ENCODE measurements at places on chromosomes 2 and 18. TPM values are rescaled to one million over a fixed set of nuclear protein-coding genes. Genes with fewer than 3 reads are reported as not detected.

- no peak overlapping the region for H3K27ac ChIP-seq
- DNase-seq = no peak
- peaks cover 53% of the 10 kb centered on the region for H3K36me3 ChIP-seq
- peaks cover 14% of the 10 kb centered on the region for H3K4me1 ChIP-seq
- H3K4me3 ChIP-seq = no peak overlapping the region
Observed at GRCh38 chr2:190303647-190304046, 16.0 kb downstream of the HIBCH start.

DNA sequence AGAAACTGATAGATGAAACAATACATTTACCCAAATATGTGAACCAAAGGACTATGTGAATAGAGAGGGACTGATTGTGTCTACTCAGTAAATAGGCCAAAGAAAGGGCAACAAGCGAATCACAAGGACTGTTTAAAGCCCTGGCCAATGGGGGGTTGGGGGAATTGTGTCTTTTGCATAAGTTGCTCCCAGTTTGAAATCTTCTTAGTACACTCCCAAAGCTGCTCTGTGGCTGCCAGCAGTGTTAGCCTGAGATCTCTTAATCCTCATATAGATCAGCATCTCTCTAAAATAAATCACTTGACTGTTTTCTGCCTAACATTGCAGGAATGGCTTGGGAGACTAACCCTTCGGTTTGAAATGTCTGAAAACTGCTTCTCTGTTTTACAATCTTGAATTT, 236.4 kb downstream of the PLCL1 start:
- H3K27me3 ChIP-seq = no peaks in the 10 kb centered on the region
- peaks cover 9% of the 10 kb centered on the region for H3K4me1 ChIP-seq
- H3K27ac ChIP-seq = no peak overlapping the region
- H3K4me3 ChIP-seq = no peak overlapping the region
- no peak for DNase-seq
- no peaks in the 10 kb centered on the region for H3K36me3 ChIP-seq

- no peak overlapping the region for H3K4me3 ChIP-seq
- H3K36me3 ChIP-seq = no peaks in the 10 kb centered on the region
- DNase-seq = no peak
Observed at GRCh38 chr2:38065502-38066135, 10.3 kb downstream of the CYP1B1 start.

DNA sequence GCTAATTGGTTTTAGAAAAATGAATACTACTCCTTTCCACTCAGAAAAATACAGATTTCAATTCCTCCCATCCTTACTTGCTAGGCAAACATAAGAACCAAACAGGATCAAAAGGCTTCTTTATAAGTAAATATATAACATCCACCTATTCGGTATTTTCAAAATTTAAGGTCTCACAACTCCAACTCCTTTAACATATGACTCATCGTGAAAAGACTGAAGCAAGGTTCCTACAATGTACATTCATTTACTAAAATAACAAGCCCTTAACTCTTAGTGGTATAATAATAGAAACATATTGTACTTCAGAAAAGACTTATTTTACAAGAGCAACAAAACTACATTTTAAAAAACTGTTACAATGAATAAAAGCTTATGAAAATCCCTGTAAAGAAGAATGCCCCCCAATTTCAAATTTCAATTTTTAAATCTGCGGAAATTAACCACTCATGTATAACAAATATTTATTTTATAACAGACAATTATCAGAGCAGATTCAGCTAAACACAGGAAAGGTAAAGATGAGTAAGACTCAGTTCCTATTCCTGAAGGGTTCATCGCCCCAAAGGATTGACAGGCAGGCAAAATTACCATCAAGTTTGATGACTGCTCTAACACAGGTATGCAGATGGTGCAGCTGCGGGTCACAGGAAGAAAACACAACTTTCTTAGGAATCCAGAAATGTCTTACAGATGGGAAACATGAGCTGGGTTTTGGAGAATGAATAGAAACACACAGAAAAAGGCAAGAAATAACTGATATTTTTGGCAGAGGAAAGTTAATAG, 96.4 kb downstream of the COBLL1 start:
- H3K36me3 ChIP-seq = no peaks in the 10 kb centered on the region
- DNase-seq = no peak
- H3K27me3 ChIP-seq = no peaks in the 10 kb centered on the region
- H3K27ac ChIP-seq = no peak overlapping the region
- no peak overlapping the region for H3K4me3 ChIP-seq
- H3K4me1 ChIP-seq = peaks cover 3% of the 10 kb centered on the region

- no peak overlapping the region for H3K27ac ChIP-seq
- no peaks in the 10 kb centered on the region for H3K27me3 ChIP-seq
- no peak for DNase-seq
- H3K36me3 ChIP-seq = no peaks in the 10 kb centered on the region
- H3K4me1 ChIP-seq = no peaks in the 10 kb centered on the region
- H3K4me3 ChIP-seq = no peak overlapping the region
Observed at GRCh38 chr18:79645291-79645983, 34.2 kb upstream of the CTDP1 start.

The SNRNP27 gene
- total RNA-seq = 45.9 TPM

The EIPR1 gene
- total RNA-seq = 25.0 TPM

DNA sequence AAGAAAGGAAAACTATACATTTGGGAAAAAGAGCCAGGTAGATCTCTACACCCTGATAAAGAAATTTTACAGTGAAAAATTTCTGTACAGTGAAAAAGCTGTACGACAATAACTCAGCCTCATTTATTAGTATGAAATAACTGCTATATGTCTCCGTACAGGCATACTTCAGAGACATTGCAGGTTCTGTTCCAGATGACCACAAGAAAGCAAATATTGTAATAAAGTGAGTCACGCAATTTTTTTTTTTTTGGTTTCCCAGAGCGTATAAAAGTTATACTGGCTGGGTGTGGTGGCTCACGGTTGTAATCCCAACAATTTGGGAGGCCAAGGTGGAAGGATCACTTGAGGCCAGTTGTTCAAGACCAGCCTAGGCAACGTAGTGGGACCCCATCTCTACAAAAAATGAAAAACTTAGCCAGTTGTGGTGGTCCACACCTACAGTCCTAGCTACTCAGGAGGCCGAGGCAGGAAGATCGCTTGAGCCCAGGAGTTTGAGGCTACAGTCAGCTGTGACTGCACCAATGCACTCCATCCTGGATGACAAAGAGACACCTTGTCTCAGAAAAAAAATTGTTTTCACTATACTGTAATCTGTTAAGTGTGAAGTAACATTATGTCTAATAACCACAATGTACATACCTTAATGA, 28.2 kb upstream of the AMMECR1L start:
- no peak overlapping the region for H3K27ac ChIP-seq
- no peak overlapping the region for H3K4me3 ChIP-seq
- H3K4me1 ChIP-seq = no peaks in the 10 kb centered on the region
- no peaks in the 10 kb centered on the region for H3K36me3 ChIP-seq
- DNase-seq = no peak

DNA sequence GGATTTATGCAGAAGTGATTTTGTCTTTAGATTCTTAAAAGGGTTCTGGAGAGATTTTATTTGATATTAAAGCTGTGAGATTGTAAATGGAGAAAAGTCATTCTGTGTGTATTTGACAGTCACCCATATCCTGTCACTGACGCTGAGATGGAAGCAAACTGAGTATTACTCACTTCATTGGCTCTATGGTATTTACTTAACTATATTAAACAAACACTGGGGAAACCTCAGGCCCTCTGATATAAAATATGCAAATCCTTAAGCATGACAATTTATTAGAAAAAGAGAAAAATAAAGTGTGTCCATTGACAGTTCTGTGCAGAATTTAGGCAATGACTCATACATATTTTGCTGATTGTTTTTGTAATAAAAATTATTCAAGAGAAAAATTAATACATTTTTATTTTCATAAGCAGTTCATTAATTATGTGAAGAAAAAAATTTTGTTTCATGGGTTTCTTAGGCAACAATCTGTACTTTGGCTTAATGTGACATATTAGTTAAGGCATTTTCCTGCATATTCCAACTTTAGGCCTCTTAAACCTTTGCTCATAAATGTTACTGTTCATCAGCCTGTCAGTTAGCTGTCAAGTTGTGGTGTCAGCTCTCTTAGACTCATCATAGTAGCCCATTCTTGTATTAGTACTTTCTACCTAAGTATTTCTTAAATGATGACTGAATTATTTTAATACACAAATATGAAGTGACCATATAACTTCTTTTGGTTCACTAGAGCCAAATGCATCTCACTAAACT, 99.9 kb downstream of the PARD3B start:
- H3K27ac ChIP-seq = no peak overlapping the region
- no peak for DNase-seq
- no peaks in the 10 kb centered on the region for H3K36me3 ChIP-seq
- H3K4me1 ChIP-seq = no peaks in the 10 kb centered on the region
- no peaks in the 10 kb centered on the region for H3K27me3 ChIP-seq
- H3K4me3 ChIP-seq = no peak overlapping the region

DNA sequence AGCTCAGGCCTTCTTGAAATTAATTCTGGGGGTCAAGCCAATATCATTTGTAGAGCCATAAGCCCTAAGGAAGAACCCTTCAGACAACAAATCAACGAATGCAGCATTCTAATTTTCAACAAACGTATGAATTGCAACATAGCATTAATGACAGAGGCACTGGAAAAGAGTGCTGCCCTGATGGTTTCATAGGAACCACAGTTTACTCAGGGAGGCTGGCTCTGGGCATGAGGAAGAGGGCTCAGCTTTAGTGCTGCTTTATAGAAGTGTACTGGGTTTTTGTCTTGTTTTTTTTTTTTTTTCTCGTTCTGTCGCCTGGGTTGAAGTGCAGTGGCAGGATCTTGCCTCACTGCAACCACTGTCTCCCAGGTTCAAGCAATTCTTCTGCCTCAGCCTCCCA, 36.1 kb upstream of the CAB39 start:
- H3K27me3 ChIP-seq = peaks cover 3% of the 10 kb centered on the region
- no peak overlapping the region for H3K27ac ChIP-seq
- H3K36me3 ChIP-seq = peaks cover 10% of the 10 kb centered on the region
- no peak for DNase-seq
- H3K4me1 ChIP-seq = no peaks in the 10 kb centered on the region

The INHBB gene
- total RNA-seq = 0.14 TPM

DNA sequence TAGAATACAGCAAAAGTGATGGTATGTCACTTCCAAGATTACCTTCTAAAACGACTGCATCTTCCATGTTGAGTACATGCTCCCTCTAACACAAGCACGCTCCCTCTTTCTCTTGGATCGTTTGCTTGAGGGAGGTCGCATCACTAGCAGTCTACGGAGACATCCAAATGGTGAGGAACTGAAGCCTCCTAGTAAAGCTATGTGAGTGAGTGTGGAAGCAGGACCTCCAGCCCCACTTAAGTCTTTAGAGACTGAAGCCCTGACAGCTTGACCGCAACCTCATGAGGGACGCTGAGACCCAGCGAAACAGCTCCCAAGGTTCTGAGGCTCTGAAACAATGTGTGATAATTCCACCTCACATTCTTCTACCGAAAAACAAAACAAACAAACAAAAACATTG, 486.7 kb upstream of the GCFC2 start:
- no peak overlapping the region for H3K4me3 ChIP-seq
- no peaks in the 10 kb centered on the region for H3K27me3 ChIP-seq
- no peak overlapping the region for H3K27ac ChIP-seq

- DNase-seq = no peak
- no peaks in the 10 kb centered on the region for H3K27me3 ChIP-seq
- no peaks in the 10 kb centered on the region for H3K36me3 ChIP-seq
Observed at GRCh38 chr2:239564587-239564986, 163.8 kb upstream of the HDAC4 start.

DNA sequence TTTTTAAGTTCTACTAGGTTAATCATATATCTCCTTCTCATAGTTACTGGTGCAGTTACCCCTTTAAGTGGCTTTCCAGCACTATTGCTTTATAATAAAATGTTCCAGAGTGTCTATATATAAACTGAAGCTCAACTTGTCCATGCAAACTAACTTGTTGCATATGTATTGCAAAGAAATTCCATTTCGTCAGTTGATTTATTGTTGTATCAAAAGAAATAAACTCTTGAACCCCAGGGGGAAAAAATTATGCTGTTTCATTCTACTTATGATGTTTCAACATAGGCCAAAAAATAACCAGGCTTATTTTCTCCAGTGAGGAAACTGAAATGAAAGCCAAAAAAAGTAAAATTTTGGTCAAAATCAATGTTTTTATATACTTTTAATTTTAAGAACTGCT, 491.9 kb downstream of the NR4A2 start:
- no peaks in the 10 kb centered on the region for H3K36me3 ChIP-seq
- no peaks in the 10 kb centered on the region for H3K27me3 ChIP-seq
- H3K4me3 ChIP-seq = no peak overlapping the region
- peaks cover 68% of the 10 kb centered on the region for H3K4me1 ChIP-seq

The SERPINB12 gene
- not detected for total RNA-seq

DNA sequence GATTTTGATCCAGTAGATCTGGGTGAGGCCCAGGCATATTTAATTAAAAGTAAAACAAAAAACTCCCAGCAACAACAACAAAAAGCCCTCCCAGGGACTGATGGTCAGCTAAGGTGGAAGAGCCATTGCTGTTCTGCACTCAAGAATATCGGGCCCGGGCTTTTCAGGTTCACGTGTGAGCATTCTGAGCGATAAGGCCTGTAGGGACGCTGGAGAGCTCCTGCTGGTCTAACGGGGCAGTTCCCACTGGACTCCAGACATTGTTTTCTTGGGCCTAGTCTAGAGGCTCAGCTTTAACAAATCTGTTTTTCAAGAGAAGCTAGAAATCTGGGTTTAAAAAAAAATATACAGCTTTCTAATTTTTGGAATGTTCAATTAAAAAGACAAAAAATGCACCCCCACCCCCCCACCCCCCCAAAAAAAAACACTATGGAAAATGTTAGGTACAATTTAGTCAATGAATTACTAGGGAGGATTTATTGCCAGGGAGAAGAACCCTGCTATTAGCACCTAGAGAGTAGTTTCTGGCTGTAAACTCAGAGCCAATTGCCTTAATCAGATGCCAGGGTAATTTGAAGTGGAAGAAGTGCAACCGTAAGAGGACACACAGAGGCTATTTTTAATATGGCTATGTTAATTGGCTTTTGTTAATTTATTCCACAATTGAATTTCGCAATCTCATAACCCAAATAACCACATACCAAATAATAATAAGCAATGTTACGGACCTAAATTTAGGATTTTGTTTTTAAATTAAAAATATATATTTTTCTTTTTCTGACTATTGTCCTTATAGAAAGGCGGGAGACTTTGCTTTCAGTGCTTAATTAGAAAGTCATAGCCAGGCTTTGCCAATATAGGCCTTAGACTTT, 78.9 kb downstream of the MAP4K4 start:
- H3K36me3 ChIP-seq = no peaks in the 10 kb centered on the region
- H3K27me3 ChIP-seq = no peaks in the 10 kb centered on the region
- peaks cover 90% of the 10 kb centered on the region for H3K4me1 ChIP-seq
- DNase-seq = peak; percentile 49
- no peak overlapping the region for H3K27ac ChIP-seq

The FAM136A gene
- total RNA-seq = 81.0 TPM

The ELOA2 gene
- not detected for total RNA-seq

DNA sequence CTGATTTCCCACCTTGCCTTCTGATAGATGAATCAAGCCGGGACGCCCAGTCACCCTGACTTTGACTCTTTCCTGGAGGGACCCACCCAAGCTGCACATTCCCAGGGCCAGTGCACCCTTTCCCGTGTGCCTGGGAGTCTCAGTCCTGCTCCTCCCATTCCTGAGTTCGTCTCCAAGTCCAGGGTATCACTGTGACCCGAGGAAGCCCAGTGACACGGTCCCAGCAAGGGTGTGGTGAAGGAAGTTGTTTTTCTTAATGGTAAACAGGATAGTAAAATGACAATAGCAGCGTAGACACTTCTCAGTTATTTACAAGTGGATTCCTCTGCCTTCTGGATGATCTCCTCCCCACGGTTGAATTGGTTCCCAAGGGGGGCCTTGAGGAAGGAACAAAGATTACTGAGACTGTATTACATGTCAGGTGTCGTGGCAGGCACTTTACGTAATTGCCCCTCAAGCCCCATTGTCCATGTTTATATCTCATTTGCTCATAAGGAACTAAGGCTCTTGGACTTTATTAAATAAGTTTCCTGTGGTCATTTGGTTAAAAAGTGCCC, 123.3 kb downstream of the PRKCE start:
- DNase-seq = no peak
- no peaks in the 10 kb centered on the region for H3K27me3 ChIP-seq
- H3K36me3 ChIP-seq = no peaks in the 10 kb centered on the region
- no peak overlapping the region for H3K4me3 ChIP-seq

The RSAD2 gene
- not detected for total RNA-seq
